ENCODE measurements at places on chromosomes 6 and 20. TPM values are rescaled to one million over a fixed set of nuclear protein-coding genes. Genes with fewer than 3 reads are reported as not detected.

LY6G6D gene
- total RNA-seq: not detected

FOXP4 gene
- total RNA-seq: 30.4 TPM

TRIM40 gene
- not detected for total RNA-seq

C20orf144 gene
- not detected for total RNA-seq

MYT1 gene
- 0.41 TPM for total RNA-seq

DEFB119 gene
- not detected for total RNA-seq

EIF2S2 gene
- 82.0 TPM for total RNA-seq

POM121L2 gene
- total RNA-seq: not detected

TAF8 gene
- total RNA-seq: 35.5 TPM

LY6G6F gene
- not detected for total RNA-seq

NELFE gene
- 94.9 TPM for total RNA-seq

OR12D3 gene
- total RNA-seq: not detected

Data from Panc1 (cell line).